Osteocyte (in vitro differentiated cells): ENCODE measurements at places on chromosomes 6 and 20. TPM values are rescaled to one million over a fixed set of nuclear protein-coding genes. Genes with fewer than 3 reads are reported as not detected.

- no peaks in the 10 kb centered on the region for H3K27me3 ChIP-seq
- no peaks in the 10 kb centered on the region for H3K36me3 ChIP-seq
- DNase-seq = no peak
- H3K27ac ChIP-seq = no peak overlapping the region
These were observed 44.8 kb downstream of the FGD2 start for GRCh38 chr6:37050045-37050853.

The PPDPF gene
- total RNA-seq = 220 and 239 TPM in 2 replicates

The WFDC5 gene
- total RNA-seq = not detected in 2 replicates

The HDGFL1 gene
- total RNA-seq = not detected in 2 replicates

DNA sequence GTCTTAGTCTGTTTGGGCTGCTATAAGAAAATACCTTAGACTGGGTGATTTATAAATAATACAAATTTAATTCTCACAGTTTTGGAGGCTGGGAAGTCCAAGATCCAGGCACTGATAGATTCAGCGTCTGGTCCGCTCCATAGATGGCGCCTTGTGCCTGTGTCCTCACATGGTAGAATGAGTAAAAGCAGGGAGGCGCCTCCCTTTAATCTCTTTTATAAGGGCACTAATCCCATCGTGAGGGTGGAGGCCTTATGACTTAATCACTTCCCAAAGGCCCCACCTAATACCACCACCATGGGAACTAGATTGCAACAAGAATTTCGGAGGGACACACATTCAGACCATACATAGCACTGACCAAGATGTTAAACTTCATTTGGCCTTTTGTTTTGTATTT is 91.2 kb upstream of the TMEM181 start:
- DNase-seq = no peak
- no peaks in the 10 kb centered on the region for H3K4me1 ChIP-seq
- H3K27me3 ChIP-seq = no peaks in the 10 kb centered on the region
- peaks cover 45% of the 10 kb centered on the region for H3K36me3 ChIP-seq

The BTN1A1 gene
- not detected in 2 replicates for total RNA-seq

DNA sequence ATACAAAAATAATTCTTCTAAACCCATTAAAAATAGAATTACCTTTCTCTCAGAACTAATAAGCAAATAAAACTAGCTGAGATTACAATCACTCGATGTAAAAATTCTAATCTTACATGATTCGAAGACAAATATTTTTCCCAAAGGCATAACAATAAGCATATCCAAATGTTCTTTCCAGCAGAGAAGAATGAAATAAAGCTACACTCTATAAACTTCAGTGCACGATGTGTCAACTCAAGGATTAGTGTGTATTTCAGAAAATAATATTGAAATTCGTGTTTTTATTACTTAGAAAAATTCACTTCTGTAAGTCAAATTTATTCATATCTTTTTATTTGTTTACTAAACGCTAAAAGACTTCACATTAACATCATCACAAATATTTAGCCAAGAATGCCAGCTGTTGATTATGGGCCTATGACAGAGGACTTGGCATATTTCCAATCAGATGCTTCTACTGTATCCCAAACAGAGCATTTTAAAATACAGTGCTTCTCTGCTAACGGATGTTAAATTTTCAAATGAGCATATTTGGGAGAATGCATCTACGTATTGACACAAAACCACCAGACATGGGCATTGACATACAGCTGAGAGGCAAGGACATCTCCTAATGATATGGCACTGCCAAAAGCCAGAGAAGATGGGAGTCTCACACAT is 54.7 kb upstream of the PDE7B start:
- DNase-seq = no peak
- no peaks in the 10 kb centered on the region for H3K27me3 ChIP-seq
- no peaks in the 10 kb centered on the region for H3K4me1 ChIP-seq
- no peak overlapping the region for H3K4me3 ChIP-seq
- no peak overlapping the region for H3K27ac ChIP-seq

DNA sequence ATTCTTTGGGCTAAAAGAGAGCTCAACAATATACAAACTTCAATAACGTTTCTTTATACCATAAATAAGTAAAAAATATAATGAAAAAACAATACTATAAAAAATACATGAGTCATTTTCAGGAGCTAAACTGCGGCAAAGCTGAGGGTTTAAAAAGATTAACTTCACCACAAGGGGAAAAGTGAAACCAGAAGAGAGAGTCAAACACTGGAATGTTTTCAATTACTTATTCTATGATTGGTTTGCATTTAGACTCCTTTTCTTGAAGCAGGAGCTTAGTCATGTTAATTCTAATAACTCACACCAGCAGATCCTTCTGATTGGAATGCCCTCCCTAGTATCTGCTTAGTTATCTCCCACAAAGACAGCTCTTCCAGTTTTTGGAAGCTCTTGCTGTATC is 627.3 kb downstream of the UTRN start:
- H3K27me3 ChIP-seq = no peaks in the 10 kb centered on the region
- peaks cover 21% of the 10 kb centered on the region for H3K4me1 ChIP-seq
- H3K4me3 ChIP-seq = no peak overlapping the region
- DNase-seq = no peak

DNA sequence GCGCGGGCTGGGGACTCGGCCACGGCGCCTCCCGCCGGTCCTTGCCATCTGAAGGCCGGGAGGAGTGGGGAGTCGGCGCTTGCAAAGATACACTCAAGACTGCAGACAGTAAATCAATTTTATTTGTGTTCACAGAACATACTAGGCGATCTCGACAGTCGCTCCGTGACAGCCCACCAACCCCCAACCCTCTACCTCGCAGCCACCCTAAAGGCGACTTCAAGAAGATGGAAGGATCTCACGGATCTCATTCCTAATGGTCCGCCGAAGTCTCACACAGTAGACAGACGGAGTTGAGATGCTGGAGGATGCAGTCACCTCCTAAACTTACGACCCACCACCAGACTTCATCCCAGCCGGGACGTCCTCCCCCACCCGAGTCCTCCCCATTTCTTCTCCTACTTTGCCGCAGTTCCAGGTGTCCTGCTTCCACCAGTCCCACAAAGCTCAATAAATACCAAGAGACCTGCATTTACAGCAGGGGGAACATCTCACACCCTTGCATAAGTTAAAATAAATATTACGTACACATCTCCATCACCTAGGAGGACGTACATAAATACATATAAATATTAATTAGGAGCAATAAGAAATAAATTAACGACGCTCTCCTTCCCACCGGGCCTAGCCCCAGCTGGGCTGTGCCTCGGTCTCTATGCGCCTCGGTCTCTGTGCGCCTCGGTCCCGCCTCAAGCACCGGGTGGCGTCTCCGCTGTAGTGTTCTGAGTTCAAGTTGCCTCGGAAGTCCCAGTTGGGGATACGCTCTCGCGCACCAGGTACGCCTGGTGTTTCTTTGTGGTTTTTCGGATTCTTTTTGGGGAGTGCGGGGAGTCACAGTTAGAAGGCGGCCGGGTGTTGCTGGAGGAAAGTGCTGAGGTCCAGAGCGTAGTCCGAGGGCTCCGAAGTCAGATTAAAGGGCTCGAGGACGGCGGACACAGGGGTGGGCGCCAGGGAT is 889 bp upstream of the FLOT1 start:
- no peaks in the 10 kb centered on the region for H3K27me3 ChIP-seq
- peak overlapping the region; percentile 98 for H3K27ac ChIP-seq
- H3K4me1 ChIP-seq = peaks cover 55% of the 10 kb centered on the region
- peaks cover 37% of the 10 kb centered on the region for H3K36me3 ChIP-seq
- no peak for DNase-seq

The TBC1D32 gene
- 13.4 and 14.1 TPM in 2 replicates for total RNA-seq

The HELZ2 gene
- 25.0 and 29.0 TPM in 2 replicates for total RNA-seq

The GPX5 gene
- not detected in 2 replicates for total RNA-seq

GRCh38 chr20:10524643-10525042 is 89.5 kb downstream of the SLX4IP start:
- no peak for DNase-seq
- no peak overlapping the region for H3K4me3 ChIP-seq
- peaks cover 3% of the 10 kb centered on the region for H3K36me3 ChIP-seq
- peaks cover 45% of the 10 kb centered on the region for H3K4me1 ChIP-seq
- H3K27me3 ChIP-seq = no peaks in the 10 kb centered on the region
- peak overlapping the region; percentile 81 for H3K27ac ChIP-seq

The FAM217A gene
- not detected in 2 replicates for total RNA-seq

DNA sequence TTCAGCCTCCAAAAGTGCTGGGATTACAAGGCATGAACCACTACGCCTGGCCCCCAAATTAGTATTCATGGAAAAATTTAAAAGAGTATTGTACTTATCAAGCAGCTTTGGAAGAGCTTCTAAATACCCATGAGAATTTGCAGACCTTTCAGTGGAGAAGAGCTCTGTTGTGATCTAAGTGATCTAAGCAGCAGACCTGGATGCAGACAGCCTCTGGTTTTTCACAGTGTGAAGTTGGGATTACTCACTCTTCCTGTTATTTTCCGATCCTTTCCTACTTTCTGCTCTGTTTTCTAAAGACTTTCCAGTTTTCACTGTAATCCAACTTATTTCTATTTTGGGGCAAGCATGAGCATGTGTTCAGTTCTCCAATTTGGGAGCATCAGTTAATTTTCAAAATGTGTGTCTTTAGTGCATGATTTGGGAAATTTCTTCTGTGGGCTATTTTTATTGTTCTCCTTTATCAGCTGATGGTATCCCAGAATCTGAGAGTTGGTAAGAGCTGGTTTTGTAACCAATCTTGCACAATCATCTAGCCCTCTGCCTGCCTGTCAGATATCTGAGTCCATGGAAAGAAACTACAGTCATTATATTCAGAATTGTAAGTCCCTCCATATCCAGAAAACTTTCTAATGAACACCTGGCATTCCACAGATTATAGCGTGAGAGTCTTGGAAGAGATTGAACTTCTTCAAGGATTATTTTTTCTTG is 207.7 kb upstream of the DTNBP1 start:
- peaks cover 28% of the 10 kb centered on the region for H3K4me1 ChIP-seq
- H3K27ac ChIP-seq = no peak overlapping the region
- H3K4me3 ChIP-seq = no peak overlapping the region
- H3K27me3 ChIP-seq = no peaks in the 10 kb centered on the region
- DNase-seq = no peak

DNA sequence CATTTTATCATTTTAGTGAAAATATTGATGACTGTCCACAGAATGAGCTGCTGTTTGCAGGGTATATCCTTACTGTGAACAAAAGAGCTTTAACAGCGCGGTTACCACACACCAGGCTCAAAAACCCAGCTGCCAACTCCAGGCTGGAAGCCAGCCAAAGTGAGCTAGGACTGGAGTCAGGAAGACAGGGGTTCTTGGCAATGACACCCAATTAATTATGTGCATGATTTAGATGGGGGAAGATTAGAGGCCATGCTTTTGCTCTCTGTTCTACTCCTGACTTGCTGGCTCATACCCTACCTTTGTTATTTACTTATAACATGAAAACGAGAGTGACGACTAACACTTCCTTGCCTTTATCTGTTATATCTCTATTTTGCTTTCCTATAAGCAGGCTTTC is 128.9 kb upstream of the SHLD1 start:
- H3K27ac ChIP-seq = no peak overlapping the region
- H3K4me1 ChIP-seq = no peaks in the 10 kb centered on the region
- H3K27me3 ChIP-seq = no peaks in the 10 kb centered on the region
- DNase-seq = no peak

The CALHM4 gene
- total RNA-seq = not detected in 2 replicates

- peak overlapping the region; percentile 40 for H3K4me3 ChIP-seq
- peaks cover 48% of the 10 kb centered on the region for H3K4me1 ChIP-seq
- no peaks in the 10 kb centered on the region for H3K36me3 ChIP-seq
- no peaks in the 10 kb centered on the region for H3K27me3 ChIP-seq
These were observed 36.5 kb downstream of the ATP9A start for GRCh38 chr20:51731731-51732095.

GRCh38 chr6:145904391-145904790 is 59.8 kb downstream of the SHPRH start:
- H3K36me3 ChIP-seq = peaks cover 39% of the 10 kb centered on the region
- peaks cover 5% of the 10 kb centered on the region for H3K4me1 ChIP-seq
- no peaks in the 10 kb centered on the region for H3K27me3 ChIP-seq
- H3K4me3 ChIP-seq = no peak overlapping the region
- no peak overlapping the region for H3K27ac ChIP-seq
- DNase-seq = no peak

The ANKRD66 gene
- total RNA-seq = not detected in 2 replicates

- H3K36me3 ChIP-seq = no peaks in the 10 kb centered on the region
- H3K4me1 ChIP-seq = peaks cover 9% of the 10 kb centered on the region
- DNase-seq = no peak
These were observed 255.6 kb upstream of the PMEPA1 start for GRCh38 chr20:57965441-57965840.

DNA sequence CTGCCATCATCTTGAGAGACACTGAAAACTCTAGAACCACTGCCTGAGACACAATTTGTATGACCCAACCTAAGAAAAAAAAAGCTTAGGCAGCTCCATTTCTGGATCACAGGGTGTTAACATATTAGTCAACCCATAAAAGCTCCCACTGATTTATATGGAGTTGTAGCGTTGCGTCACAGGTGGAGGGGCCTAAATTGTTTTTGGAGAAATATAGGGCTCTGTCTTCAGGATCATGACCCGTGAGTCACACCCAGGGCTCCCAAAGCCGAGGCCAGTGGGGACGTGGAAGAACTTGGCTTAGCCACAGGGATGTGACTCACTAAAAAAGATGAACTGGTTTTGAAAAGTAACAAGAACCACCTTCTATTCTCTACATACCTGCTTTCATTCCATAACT is 116.5 kb upstream of the BMP2 start:
- H3K4me3 ChIP-seq = no peak overlapping the region
- no peak for DNase-seq
- H3K27me3 ChIP-seq = no peaks in the 10 kb centered on the region

The CRISP2 gene
- total RNA-seq = not detected in 2 replicates

DNA sequence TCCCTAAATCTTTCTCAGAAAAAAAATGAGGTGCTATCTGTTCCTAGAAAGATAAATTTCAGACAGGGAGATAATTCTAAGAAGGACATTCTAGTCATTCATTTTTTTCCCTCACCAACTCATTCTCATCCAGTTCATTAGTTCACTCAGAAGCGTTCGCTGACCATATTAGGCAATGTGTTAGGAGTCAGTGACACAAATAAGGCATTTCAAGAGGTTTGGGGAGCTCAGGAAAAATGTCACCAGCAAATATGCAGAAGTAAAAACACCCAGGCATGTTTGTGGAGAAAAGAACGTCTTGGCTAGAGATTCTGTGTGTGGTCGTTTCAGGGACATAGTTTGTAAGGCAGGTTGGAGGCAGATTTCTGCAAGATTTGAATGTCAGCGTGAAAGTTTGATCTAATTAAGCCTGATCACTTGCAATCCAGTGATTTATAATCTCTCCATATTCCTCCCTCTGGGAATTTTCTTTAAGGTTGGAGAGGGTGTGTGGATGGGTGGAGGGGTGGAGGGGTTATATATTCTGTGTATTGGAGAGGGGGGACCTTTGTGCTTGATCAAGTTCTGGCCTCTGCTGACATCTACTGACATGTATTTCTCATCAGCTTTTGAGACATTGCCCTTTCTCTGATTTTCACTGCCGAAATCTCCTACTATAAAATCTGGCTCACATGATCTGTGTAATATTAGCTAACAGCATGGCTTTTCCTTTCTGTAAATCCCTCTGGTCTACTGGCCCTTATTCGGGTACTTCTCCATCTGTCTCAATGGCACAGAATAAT is 3.6 kb downstream of the MYCT1 start:
- peaks cover 3% of the 10 kb centered on the region for H3K4me1 ChIP-seq
- DNase-seq = no peak
- H3K27ac ChIP-seq = no peak overlapping the region
- H3K36me3 ChIP-seq = no peaks in the 10 kb centered on the region
- peaks cover 3% of the 10 kb centered on the region for H3K27me3 ChIP-seq
- no peak overlapping the region for H3K4me3 ChIP-seq

GRCh38 chr20:50067018-50067417 is 45.9 kb downstream of the UBE2V1 start:
- peaks cover 32% of the 10 kb centered on the region for H3K4me1 ChIP-seq
- no peaks in the 10 kb centered on the region for H3K36me3 ChIP-seq
- H3K27me3 ChIP-seq = no peaks in the 10 kb centered on the region
- no peak overlapping the region for H3K4me3 ChIP-seq
